ENCODE measurements at places on chromosomes 5 and 9.

- DNase-seq: no peak
These were observed 13.4 kb upstream of the XPA start for GRCh38 chr9:97710356-97711222.

- no peak for DNase-seq
These were observed 276.1 kb downstream of the TAF11L14 start for GRCh38 chr5:17910318-17910717.

GRCh38 chr5:3301306-3301705 is 294.3 kb upstream of the IRX1 start:
- DNase-seq: no peak

GRCh38 chr9:69622676-69623075 is 49.5 kb downstream of the APBA1 start:
- no peak for DNase-seq

- DNase-seq: no peak
These were observed 3.7 kb upstream of the DENND1A start for GRCh38 chr9:123933440-123934212.

- DNase-seq: no peak
These were observed 223.5 kb upstream of the TNC start for GRCh38 chr9:115341426-115341825.

DNA sequence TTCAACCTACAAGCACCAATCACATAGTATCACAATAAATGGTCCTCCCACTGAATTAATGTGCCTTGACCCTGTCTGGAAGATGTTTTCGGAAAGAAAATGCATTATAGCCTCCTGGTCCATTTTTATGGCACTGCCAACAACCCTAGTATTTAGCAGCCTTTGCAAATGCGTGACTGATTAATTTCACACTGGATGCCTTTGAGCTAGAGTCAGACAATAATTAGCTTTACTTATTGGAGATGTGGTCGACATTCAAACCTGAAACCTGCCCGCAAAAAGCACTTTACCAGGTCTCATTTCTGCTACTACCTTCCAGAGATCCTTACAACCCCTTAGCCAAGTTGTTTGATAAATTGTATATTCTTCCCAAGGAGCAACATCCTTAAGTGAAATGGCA is 119.3 kb upstream of the DPYSL3 start:
- DNase-seq: no peak

DNA sequence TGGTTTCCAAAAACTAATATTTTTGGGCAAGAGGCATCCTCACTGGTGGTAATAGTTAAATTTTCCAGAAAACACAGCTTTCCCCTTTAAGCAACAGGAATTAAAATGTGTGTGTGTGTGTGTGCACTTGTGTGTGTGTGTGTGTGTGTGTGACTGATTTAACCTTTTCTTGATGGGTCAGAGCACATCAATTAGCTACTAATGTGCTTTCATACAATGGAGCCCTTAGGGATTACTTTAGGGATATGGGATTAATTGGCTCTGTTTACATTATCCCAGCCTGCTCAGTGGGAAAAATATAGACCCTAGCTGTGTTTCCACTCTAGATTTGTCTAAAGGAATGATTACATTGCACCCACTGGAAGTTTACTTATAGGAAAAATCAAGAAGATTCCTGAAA is 6.5 kb downstream of the PLCXD3 start:
- no peak for DNase-seq

DNA sequence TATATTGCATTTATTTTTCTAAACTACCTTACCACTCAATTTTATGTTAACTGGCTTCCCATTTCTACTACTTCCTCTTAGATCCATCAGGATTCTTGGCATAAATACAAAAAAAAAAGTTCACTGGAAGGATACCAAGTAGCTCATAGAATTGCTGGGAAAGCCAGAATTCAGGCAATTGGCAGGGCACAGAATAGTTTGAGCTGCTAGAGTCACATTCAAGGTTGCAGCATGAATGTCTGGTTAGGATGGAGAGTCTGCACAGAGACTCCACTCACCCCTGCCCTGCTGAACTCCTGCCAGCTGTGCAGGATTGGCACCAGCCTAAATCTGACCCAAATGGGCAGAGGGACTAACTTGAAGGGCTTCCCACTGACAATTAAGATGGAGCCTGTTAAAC is 4.9 kb upstream of the AMACR start:
- no peak for DNase-seq

GRCh38 chr5:59503220-59503619 is 390.3 kb downstream of the PDE4D start:
- DNase-seq: no peak

DNA sequence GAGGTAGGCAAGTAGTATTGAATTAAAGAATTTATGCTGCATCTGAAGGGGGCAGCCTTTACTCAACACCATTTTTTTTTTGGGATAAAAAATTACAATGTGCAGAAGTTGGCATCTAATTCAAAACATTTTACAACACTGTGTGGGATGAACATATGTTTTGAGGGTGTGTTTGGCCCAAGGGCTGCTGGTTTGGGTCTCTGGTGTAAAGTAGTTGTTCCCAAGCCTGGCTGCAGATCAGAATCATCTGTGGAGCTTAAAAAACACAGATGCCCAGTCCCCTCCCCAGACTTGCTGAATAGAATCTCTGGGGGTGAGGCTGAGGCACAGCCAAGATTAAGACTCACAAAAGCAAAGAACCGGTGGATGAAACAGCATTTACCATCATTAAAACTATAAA is 33.0 kb upstream of the PDZD2 start:
- DNase-seq: no peak

DNA sequence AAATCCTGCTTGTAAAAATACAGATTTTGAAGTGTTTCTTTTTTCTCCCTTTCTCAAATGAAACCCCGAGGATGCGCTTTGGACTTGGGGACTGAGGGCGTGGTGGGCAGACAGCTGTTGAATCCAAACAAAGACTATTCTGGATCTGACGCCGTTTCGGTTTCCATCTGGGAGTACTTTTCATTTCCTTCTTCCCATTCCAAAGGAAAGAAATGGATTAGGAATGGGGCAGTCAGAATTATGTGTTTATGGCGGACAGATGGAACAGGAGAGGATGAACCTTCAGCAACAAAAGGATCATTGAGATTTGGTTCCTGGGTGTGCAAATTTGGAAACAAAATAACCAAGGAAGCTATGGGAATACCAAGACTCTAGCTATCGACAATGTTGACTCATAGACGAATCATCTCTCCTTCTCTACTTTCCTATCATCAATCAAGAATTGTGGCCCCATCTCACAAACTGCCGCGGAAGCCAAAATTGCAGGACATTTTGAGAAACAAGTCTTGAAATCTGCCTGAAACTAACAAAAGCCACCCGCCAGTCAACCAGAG is 300.6 kb downstream of the PARP8 start:
- DNase-seq: no peak

GRCh38 chr5:77869116-77869798 is 93.1 kb upstream of the TBCA start:
- no peak for DNase-seq

- no peak for DNase-seq
These were observed 58.4 kb downstream of the DAPK1 start for GRCh38 chr9:87556039-87556438.

DNA sequence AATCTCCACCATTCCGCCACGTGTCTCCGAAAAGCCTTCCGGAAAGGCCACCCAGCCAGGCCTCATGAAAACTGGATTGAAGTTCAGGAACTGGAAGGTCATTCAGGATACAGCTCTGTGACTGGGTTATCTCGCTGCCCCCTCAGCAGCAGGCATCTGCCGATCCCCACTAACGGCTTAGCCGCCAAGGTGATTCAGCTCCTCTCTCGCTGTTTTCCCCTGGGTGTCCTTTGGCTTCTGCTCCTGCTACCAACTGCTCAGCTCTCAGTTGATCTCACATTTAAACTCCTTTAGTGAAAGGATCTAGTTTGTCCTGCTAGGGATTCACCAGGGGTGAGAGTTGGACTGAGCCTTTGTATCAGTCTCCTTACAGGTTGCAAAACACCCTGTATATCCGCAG is 2.2 kb upstream of the GDNF start:
- no peak for DNase-seq

DNA sequence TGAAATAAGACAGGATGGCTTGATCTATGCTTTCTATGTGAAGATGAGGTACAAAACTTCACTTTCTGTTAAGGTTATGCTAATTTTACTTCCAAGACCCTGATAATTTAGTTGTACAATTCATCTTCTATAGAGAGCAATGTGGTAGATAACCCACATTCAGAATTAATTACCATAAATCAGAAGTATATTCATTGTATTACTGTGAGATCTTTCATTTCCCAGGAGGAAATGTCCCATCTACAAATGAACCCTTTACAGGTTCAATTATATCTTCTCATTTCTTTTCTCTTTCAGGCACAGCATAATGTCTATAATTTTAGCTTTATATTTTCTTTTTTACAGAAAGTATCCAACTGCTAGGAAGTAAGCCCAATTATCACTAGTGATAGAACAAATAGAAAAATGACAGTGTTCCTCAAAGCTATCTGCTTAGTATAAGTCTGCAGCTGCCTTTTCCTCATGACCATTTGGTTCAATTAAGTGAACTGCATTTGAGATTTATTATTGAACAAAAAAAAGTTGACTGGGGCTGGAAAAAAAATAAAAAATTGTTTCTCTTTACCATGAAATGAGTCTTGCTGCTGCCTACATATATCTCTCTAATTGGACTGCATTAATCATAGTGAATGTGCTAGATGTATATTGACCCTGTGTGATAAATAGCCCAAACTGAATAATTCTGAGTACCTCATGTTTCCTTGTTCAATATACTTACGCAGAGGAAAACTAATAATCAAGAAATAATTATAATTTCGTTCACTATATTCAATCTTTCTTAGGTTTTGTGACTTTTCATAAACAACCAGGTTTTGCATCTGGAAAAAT is 1329.4 kb downstream of the PTPRD start:
- DNase-seq: no peak

DNA sequence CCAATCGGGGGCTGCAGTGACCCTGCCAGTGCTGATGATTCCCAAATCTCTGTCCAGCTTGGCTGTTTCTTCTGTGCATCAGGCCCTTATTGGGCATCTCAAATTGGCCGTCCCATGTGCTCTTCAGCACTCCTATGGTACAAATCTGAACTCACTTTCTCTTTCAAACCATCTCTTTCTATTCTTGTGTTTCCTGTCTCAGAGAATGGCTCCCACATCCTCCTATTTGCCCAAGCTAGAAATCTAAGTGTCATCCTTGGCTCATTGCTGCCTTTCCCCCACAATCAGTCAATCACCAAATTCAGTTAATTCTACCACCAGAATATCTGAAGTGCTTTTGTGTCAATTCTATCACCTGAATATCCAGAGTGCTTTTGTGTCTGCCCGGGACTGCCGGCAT is 336.6 kb downstream of the CWC27 start:
- no peak for DNase-seq

DNA sequence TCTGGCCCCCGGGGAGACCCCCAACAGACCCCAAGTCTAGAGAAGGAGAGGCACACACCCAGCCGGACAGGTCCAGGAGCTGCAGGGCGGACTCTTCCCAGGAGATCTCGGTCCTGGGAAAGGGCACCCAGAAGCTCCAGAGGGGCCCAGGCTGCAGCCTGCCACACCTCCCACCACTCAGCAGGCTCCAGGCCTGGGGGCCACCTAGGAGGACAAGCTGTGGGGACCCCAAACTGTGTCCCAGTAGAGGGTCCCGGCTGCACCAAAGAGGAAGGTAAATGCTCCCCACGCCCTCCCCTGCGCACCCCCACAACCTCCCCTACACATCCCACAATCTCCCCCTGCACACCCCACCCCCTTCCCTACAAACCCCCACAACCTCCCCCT is 48.5 kb downstream of the PLEKHG4B start:
- no peak for DNase-seq

- DNase-seq: no peak
These were observed 4.8 kb downstream of the RAD50 start for GRCh38 chr5:132561601-132562000.

DNA sequence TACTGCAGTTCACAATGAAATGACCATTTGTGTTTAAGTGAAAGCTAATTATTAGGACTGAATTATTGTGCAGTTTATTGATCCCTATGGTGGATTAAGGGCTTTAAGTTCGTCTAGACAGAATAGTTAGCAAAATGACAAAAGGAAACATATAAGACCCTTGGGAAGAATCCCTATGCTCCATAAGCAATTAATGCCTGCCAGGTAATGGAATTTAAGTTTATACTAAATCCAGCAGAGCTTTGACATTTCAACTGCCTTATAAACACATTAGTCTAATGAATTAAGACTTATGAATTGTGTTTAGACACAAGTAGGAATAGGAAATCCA is 640.0 kb upstream of the ARRDC3 start:
- no peak for DNase-seq

- no peak for DNase-seq
These were observed 651.4 kb downstream of the CETN3 start for GRCh38 chr5:89758146-89758545.

GRCh38 chr5:38094889-38095288 is 163.5 kb upstream of the EGFLAM start:
- DNase-seq: no peak

DNA sequence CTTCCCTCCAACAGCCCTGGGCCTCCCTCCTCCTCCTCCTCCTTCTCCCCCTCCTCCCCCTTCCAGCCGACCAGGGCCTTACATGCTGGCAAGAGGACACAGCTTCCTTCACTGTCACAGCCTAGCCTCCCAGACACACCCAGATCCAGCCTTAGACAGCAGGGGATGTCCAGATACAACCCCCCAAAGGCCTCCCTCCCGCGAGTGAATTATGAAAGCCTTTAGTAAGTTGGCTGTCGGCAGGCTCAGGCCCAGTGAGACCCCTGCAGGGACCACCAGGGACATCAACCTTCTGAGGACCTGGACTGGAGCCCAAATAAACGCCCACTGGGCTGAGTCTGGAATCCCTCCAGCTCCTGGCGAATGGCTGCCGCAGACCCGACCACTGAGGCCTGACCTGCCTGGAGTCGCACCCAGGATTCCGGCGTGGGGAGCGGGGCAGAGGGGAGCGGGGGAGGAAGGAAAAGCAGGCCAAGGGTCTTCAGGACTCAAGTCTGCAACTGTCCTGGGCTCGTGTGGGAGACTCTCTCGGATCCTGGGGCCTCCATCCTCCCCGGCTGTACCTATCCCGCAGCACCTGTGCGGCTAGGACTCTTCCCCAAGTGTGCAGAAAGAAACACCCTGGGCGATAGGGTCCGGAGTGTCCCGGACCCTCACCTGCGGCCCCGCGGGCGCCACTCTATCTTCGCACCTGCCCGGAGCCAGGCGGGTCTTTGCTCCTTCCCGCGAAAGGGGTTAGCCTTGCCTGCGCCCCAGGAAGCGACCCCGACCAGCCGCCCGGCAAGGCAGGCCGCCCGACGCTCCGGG is 705 bp downstream of the SEPTIN8 start:
- no peak for DNase-seq

DNA sequence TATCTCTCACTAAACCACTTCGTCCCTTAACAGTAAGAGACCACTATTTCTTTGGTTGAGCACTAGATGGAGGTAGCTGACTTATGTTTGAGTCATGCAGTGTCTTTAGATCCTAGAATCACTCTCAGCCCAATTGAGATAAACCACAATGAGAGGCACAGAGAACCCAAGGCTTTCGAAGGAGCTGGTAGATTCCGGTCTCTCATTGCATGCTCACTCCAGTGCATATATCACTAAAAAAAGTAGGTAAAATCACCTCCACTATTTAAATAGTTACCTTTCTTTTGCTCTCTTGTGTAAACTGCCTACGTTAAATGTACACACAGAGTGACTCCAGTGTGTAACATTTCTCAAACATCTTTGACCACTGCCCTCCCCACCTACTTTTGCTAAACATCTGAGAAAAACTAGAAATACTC is 27.6 kb downstream of the ACTL7A start:
- no peak for DNase-seq
